ENCODE measurements at places on chromosomes 7 and 10. TPM values are rescaled to one million over a fixed set of nuclear protein-coding genes. Genes with fewer than 3 reads are reported as not detected.

Gene CLDN12
- total RNA-seq: 30.8 TPM

Gene NFKB2
- 36.8 TPM for total RNA-seq

Gene C10orf67
- 1.6 TPM for total RNA-seq

Gene GRM3
- not detected for total RNA-seq

Gene PKD2L1
- total RNA-seq: 2.1 TPM

Gene OPN1SW
- not detected for total RNA-seq

DNA sequence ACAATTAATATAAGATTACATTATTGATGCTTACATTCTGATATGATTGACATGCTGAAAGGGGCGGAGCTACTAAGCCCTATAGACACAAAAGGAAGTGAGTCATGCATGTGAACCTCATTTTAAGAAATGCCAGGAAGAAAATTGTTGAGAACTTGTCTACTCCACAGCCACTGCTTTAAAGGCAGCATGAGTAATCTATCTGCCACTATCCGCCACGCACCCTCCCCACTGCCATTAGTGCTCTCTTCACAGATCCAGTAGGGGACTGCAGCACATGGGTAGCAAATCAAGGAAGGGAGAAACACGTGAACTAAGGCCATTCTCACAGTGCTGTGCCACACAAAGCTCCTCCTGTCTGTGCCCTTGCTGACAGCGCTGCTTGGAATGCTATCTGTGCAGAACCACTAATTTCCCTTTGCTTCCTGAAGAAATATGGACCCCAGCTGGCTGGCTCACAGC lies 524.8 kb downstream of the GRM8 start:
- H3K4me1 ChIP-seq: no peaks in the 10 kb centered on the region
- no peak overlapping the region for H3K4me3 ChIP-seq
- H3K36me3 ChIP-seq: no peaks in the 10 kb centered on the region
- H3K27ac ChIP-seq: no peak overlapping the region
- H3K27me3 ChIP-seq: no peaks in the 10 kb centered on the region

- no peaks in the 10 kb centered on the region for H3K4me1 ChIP-seq
- no peak overlapping the region for H3K27ac ChIP-seq
- no peak for DNase-seq
- H3K36me3 ChIP-seq: no peaks in the 10 kb centered on the region
- H3K27me3 ChIP-seq: no peaks in the 10 kb centered on the region
- H3K4me3 ChIP-seq: no peak overlapping the region
Measured at GRCh38 chr7:33261585-33261984, 132.2 kb downstream of the BBS9 start.

DNA sequence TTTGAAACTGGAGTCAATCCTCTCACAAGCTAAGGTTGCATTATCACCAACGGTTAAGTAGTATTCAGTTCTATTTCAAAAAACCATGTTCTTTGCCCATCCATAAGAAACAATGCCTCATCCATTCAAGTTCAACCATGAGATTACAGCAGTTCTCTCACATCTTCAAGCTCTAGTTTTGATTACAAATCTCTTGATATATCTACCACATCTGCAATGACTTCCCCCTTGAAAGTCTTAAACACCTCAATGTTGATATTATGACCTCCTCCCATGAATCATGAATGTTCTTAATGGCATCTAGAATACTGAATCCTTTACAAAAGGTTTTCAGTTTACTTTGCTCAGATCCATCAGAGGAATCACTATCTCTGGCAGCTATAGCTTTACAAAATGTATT lies 81.8 kb downstream of the JMJD1C start:
- no peak overlapping the region for H3K4me3 ChIP-seq
- peaks cover 26% of the 10 kb centered on the region for H3K4me1 ChIP-seq
- H3K36me3 ChIP-seq: no peaks in the 10 kb centered on the region
- no peaks in the 10 kb centered on the region for H3K27me3 ChIP-seq
- no peak overlapping the region for H3K27ac ChIP-seq
- no peak for DNase-seq

DNA sequence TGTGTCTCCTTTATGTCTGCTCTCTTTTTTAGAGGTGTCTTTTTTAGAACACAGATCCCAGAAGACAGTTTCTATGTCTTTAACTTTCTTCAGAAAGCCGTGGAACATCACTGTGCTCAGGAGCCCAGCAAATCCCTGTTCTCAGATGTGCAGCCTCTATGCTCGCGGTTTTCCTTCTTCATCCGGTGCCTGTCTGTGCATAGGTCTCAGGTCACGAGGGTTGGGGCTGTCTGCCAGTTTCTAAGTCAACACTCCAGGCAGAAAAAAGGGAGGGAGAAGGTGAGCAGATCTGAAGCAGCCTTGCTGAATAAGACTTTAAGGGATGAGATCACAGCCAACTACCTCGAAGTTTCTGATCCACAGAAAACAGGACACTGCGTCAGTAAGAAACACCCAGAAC lies 68.5 kb downstream of the CRTAC1 start:
- no peak overlapping the region for H3K4me3 ChIP-seq
- peaks cover 10% of the 10 kb centered on the region for H3K27me3 ChIP-seq
- no peaks in the 10 kb centered on the region for H3K36me3 ChIP-seq
- H3K4me1 ChIP-seq: no peaks in the 10 kb centered on the region
- peak; percentile 74 for DNase-seq
- no peak overlapping the region for H3K27ac ChIP-seq

DNA sequence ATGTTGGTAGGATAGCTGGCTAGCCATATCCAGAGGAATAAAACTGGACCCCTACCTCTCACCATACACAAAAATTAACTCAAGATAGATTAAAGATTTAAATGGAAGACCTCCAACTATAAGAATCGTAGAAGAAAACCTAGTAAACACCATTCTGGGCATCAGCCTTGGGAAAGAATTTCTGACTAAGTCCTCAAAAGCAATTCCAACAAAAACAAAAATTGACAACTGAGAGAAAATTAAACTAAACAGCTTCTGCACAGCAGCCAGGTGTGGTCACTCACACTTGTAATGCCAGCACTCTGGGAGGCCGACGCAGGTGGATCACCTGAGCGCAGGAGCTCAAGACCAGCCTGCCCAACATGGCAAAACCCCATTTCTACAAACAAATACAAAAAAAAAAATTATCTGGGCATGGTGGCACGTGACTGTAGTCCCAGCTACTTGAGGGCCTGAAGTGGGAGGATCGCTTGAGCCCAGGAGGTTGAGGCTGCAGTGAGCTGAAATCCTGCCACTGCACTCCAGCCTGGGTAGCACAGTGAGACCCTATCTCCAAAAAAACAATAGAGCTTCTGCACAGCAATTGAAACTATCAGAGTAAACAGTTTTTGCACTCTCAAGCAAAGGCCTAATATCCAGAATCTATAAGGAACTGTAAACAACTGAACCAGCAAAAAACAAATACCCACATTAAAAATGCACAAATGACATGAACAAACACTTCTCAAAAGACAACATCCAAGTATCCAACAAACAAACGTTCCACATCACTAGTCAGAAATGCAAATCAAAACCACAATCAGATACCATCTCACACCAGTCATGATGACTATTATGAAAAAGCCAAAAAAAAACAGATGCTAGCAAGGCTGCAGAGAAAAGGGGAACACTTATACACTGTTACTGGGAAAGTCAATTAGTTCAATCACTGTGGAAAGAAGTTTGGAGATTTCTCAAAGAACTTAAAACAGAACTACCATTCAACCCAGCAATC lies 4.8 kb downstream of the CRPPA start:
- H3K36me3 ChIP-seq: no peaks in the 10 kb centered on the region
- DNase-seq: no peak
- H3K4me3 ChIP-seq: no peak overlapping the region
- H3K27me3 ChIP-seq: no peaks in the 10 kb centered on the region

GRCh38 chr7:33757563-33758165 lies 147.7 kb upstream of the BMPER start:
- no peaks in the 10 kb centered on the region for H3K4me1 ChIP-seq
- H3K27me3 ChIP-seq: no peaks in the 10 kb centered on the region
- H3K27ac ChIP-seq: peak overlapping the region; percentile 7
- DNase-seq: no peak

DNA sequence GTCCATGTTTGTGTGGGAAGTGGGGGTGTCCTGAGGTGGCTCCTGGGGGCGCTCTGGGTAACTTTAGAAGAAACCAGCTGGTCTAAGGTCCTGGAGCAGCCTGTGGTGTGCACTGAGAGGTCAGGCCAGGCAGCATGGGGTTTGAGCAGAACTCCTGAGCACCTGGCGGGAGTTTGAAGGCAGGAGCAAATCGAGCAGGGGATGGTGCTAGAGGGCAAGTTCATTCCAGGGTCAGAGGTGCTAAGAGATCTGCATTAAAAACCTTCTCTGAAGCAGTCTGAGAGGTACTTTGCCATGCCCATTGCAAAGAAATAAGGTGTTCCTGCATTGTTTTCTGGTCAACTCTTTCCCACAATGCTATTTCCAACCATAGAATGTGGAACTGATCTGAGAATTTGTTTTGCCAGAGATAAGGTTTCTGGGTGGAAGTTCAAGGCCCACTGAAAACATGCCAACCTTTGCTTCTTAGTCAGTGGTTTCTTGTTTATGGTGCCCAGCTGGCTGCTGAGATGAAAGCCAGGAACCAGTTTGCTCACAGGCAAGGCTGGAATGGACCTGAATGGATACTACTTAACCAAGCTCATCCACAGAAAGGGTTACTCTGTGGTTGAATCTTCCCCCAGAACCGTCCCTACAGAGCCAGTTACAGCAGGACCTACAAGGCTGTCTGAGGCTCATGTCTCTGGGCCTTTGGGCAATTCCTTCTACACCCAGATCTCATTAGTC lies 136.3 kb upstream of the TMEM72 start:
- H3K4me3 ChIP-seq: no peak overlapping the region
- no peaks in the 10 kb centered on the region for H3K36me3 ChIP-seq
- no peak for DNase-seq

GRCh38 chr7:14483663-14484062 lies 418.9 kb downstream of the DGKB start:
- no peaks in the 10 kb centered on the region for H3K36me3 ChIP-seq
- H3K4me3 ChIP-seq: no peak overlapping the region
- no peaks in the 10 kb centered on the region for H3K27me3 ChIP-seq
- no peak for DNase-seq
- no peaks in the 10 kb centered on the region for H3K4me1 ChIP-seq

DNA sequence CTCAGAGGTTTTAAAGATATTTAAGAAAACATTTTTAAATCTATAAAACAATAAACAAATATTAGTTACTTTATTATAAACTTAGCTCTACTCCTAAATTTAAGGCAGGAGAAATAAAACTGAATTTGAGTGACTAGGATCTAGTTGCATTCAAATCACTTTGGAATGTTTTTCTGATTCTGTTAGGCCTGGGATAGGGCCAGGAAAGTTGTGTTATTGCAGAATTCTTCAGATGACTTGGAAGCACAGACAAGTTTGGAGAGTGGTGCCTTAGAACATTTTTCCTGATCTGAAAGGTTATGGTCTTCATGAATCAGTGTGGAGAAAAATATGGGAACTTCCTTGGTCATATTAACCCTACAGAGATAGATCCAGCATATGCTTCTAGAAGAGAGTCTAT lies 15.6 kb upstream of the SLC25A13 start:
- no peaks in the 10 kb centered on the region for H3K36me3 ChIP-seq
- no peak overlapping the region for H3K4me3 ChIP-seq
- no peaks in the 10 kb centered on the region for H3K27me3 ChIP-seq
- no peak overlapping the region for H3K27ac ChIP-seq
- H3K4me1 ChIP-seq: no peaks in the 10 kb centered on the region

- no peak for DNase-seq
- H3K4me3 ChIP-seq: peak within 1 kb of the TSS; percentile 45
- peak within 1 kb of the TSS; percentile 74 for H3K27ac ChIP-seq
- no peaks in the 10 kb centered on the region for H3K27me3 ChIP-seq
- H3K36me3 ChIP-seq: no peaks in the 10 kb centered on the region
Measured at GRCh38 chr10:79610601-79611191, at the start of gene SFTPA1. Gene SFTPA1 (plus strand): TSS chr10:79610939. CDS start chr10:79611826, 887 bp downstream.

Measured in upper lobe of right lung (tissue), 1 donor.